Mucosa of gallbladder (tissue), 1 donor: ENCODE measurements at places on chromosomes 6 and 20.

DNA sequence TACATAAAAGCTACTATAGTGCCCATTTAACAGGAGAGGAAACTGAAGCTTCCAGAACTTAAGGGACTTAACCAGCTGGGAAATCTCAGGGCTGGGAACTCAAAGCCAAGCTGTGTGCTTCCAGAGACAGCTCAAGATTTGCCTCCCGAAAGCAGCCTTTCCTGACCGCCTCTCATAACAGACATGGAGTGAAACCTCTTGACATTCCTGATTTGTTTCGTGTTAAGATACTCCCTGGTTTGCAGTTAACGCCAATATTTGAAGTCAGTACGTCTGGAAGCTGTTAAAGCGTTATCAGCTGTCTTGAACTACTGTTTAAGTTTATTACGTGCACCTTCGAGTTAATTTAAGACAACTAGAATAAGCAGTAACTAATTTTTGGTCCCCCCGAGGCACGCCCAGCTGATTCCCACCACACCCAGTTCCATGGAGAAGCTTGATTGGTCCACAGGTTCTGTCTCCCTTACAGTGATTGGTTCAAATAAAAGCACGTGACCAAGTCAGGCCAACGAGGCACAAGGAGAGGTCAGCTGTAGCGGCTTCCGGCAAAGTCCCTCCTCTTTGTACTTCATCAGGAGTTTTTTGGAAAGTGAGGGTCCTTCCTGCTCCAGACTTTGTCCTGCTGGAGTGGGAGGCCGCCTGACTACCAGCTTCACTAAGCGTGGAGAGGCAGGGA is 8.9 kb upstream of the TCP11 start:
- no peak for DNase-seq

DNA sequence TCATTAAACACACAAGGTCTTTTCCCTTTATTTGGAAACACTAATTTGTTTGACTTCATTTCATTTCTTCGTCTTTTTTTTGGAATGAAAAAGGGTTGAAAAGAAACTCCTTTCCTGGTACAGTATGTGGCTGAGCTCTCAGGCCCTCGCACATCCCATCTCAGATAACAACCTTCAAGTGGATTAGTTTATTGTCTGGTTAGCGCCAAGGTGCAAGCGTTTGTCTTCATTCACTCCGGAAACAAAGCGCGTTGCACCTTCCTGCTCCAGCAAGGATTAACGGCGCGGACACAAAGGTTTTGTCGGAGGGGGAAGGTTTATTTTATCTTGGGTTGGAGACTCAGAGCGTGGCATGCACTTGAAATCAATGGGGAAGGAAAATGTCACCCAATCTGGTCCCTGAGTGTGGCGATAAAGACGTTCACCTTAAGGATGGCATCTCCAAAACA is 5.3 kb upstream of the NKX2-2 start:
- DNase-seq: no peak

GRCh38 chr20:49811825-49812506 is 662 bp upstream of the SLC9A8 start:
- DNase-seq: no peak

DNA sequence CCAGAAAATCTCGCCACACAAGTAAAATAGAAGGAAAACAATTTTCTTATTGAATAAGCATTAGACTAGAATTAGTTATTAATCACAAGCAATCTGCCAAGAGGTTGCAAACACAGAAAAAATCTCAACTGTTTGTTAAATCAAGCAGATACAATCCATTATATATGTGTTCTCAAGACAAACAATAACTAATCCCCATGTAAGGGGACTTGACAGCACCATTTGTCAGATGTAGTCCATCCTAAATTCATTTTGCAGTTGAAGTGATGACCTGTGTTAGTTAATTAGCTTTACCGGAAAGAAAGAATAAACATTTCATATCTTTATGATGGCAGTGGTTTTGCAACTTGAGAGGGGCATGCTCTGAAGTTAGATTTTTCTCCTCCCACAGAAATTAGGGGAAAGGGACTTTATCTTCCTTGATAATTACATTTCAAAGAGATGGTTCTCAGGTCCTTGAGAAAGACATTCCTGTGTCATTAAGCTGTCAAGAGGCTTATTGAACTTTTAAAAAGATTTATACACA is 1588.0 kb downstream of the GRIK2 start:
- no peak for DNase-seq

- no peak for DNase-seq
These were observed 12.2 kb upstream of the ANKEF1 start for GRCh38 chr20:10022625-10023024.

GRCh38 chr6:88972504-88973423 is 9.3 kb upstream of the RNGTT start:
- no peak for DNase-seq

- DNase-seq: no peak
These were observed 652.7 kb downstream of the PHF3 start for GRCh38 chr6:64288351-64288750.

DNA sequence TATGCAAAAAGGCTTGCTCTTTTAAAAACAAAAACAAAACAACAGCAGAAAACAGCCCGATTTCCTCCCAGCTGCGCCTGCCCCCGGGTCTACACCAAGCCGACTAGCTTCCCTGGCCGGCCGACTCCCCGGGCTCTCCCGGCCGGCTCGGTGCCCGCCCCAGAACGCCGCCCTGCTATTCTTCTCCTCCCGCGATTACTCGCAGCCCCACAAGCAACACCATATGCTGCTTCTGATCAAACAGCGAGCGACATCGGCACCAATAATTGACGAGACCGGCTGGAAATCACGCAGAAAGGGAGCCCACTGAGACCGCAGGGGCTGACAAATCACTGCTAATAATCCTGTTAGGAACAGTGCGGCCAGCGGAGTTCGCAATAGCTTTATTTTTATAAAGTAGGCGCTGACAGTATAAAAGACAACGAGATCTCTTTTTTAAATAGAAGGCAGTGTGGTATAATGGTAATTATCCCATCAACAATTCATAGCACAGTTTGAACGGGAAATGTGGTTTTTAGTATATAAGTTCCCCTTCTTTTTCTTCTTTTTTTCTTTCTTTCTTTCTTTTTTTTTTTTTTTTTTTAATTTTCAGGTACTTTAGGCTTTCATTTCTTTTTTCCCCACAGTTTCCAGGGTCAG is 3.3 kb downstream of the SIM1 start:
- DNase-seq: no peak

GRCh38 chr6:158768436-158768835 is 50.7 kb downstream of the EZR start:
- DNase-seq: no peak

GRCh38 chr20:60403105-60403741 is 445.0 kb downstream of the CDH26 start:
- DNase-seq: no peak

GRCh38 chr20:53444401-53445149 is 149.1 kb downstream of the ZNF217 start:
- DNase-seq: peak; percentile 10

- DNase-seq: no peak
These were observed 66.8 kb upstream of the EXOC2 start for GRCh38 chr6:759729-760128.
